ENCODE measurements at places on chromosomes 16 and 17.

DNA sequence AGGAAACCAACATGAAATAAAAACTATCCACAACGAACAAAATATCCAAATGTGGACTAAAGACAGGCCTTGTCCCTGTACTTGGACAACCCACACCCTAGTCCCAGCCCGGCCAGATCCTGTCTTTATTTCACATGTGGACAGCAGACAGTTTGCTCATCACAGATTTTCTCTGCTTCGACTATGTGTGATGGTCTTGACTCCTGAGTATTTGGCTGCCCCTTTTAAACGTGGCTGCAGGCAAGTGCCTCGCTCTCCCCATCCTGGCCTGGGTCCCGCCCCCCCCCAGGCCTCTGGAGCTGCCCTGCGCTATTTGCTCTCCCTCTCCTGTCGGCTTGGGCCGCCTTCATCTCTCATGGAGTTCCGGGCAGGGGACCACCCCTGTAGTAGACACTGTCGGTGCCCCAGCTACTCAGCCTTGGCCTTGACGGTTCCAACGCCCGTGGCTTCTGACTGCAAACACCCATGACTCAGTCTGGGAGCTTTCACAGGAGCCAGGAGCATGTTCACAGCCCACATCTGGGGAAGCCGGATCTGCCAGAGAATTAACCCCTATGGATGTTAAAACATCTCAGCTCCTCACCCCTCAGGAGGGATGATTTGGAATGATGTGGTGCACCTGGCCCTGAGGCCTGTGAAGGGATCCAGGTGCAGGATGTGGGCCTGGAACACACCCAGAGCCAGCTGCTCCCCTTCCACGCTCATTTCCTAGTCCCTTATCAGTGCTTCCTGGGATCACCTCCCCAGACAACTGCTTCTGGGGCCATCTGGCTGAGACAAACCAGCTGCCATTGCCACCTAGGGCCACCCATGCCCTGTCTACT lies 229.7 kb upstream of the RPL38 start:
- DNase-seq, result no peak

DNA sequence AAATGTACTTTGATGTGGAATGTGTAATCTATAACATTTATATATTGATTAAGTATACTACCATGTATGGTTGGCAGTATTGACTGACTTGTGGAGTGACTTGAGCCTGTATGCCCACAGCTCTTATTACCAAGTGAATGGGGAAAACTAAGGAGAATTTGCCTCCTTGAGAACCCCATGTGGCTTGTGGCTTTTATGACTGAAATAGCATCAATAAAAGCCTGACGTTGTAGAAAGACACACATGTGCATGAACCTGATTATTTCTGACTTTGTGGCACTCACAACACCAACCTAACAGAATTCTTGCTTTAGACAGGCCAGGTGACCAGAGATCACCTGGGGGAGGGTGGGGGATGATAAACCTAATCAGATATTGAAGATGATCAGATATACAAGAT lies 2.1 kb upstream of the LRRC75A start:
- no peak for DNase-seq

- no peak for DNase-seq
Measured at GRCh38 chr16:3854750-3855541, 25.6 kb downstream of the CREBBP start.

GRCh38 chr16:72921106-72921505 lies 126.8 kb downstream of the ZFHX3 start:
- no peak for DNase-seq

GRCh38 chr16:89475144-89475543 lies 15.2 kb downstream of the ANKRD11 start:
- no peak for DNase-seq

- no peak for DNase-seq
Measured at GRCh38 chr17:1724869-1725641, 551 bp downstream of the WDR81 start.

DNA sequence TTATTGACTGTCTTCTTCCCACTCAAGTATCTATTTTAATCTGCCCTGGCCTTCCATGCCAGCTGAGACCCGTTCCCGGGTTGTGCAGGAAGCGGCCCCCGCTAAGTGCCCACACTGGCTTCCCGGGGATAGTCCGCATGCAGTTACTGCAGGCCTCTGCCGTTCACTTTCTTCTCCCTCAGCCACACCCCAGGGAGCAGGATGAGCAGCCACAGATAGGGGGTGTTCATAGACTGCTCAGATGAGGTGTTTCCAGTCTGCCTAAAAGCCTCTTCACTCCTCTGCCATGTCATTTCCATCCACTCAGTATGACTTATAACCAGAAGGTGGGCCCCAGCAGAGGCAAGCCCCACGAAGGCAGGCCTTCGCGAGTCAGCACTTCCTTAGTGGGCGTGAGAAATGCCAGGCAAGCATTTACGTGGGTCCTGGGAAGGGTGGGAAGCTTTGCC lies 7.7 kb downstream of the MED9 start:
- DNase-seq, result no peak

DNA sequence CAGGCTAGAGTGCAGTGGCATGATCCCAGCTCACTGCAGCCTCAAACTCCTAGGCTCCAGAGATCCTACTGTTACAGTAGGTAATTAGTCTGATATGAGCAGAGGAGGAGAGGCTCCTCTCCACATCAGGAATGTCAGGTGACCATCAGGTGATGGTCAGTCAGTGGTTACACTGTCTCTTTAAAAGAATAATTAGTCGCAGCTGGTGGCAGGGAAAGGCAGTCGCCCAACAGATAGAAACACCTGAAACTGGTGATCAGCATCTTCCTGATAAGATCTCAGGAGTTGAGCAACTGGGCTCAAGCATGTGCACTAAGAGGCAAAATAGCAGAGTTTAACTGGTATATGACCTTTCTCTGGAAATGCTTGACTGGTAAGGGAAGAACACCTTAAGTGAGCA lies 21.5 kb upstream of the ABCA5 start:
- DNase-seq, result no peak

GRCh38 chr17:3907483-3908216 lies 8.6 kb downstream of the P2RX1 start:
- DNase-seq, result no peak

GRCh38 chr17:29114141-29114540 lies 66.1 kb downstream of the MYO18A start:
- no peak for DNase-seq

GRCh38 chr16:7315813-7316212 lies 16.8 kb upstream of the RBFOX1 start:
- no peak for DNase-seq

DNA sequence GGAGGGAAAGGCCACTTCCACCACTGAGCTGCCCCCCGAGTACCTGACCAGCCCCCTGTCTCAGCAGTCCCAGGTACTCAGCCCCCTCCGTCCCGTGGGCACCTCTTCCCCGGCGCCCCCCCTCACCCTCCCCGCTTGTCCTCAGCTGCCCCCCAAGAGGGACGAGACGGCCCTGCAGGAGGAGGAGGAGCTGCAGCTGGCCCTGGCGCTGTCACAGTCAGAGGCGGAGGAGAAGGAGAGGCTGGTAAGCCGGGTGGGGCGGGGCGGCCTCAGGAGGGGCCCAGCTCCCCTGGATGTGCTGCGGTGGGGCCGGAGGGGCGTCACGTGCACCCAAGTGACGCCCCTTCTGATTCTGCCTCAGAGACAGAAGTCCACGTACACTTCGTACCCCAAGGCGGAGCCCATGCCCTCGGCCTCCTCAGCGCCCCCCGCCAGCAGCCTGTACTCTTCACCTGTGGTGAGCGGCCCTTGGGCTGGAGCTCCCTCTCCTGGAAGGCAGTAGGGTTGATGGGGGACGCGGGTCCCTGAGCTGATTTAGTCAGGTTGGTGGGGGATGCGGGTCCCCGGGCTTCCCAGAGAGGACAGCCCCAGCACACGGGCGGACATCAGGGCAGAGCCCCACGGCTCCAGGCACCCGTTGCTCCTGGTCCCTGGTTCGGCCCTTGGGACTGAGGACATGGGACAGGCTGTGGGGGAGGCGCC lies 9.5 kb upstream of the MRPL12 start:
- DNase-seq, result no peak

DNA sequence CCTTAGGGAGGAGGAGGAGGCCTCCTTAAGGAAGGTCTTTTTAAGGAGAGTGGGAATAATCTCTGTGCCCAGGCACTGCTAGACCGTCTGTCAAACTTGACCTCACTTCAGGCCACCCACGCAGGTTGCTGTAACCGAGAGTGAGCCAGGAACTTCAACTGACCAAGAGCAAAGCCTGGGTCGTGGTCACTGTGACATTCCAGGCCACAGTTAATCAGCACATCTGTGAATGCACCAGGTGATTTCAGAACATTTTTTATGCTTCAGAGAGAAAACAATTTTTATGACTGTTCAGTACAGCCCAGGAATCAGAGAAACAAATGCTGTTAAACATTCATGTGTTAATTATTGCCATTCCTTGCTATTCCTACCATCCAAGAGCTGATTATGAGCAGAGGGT lies 226.6 kb upstream of the ASIC2 start:
- DNase-seq, result no peak

GRCh38 chr17:31439716-31440115 lies 48.2 kb downstream of the RAB11FIP4 start:
- DNase-seq, result no peak

- no peak for DNase-seq
Measured at GRCh38 chr16:30430428-30430970, 669 bp upstream of the DCTPP1 start.

DNA sequence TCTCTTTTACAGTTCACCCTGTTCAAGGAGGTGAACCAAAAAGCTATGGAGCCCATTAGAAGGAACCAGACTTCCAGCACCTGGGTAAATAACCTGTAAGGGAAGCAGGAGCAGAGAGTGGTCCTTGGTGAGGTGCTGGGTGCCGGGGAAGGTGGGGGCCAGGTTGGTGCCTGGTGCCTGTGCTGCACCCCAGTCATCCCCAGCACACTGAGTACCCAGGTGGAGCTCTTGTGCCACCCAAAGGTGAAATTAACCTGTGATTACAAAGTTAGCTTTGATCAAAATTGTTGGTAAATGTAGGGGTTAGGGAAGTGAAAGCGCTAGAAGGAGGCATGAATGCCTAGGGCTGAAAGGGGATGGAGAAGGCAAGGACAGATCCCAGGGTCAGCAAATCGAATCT lies 58.6 kb downstream of the CDRT4 start:
- no peak for DNase-seq

DNA sequence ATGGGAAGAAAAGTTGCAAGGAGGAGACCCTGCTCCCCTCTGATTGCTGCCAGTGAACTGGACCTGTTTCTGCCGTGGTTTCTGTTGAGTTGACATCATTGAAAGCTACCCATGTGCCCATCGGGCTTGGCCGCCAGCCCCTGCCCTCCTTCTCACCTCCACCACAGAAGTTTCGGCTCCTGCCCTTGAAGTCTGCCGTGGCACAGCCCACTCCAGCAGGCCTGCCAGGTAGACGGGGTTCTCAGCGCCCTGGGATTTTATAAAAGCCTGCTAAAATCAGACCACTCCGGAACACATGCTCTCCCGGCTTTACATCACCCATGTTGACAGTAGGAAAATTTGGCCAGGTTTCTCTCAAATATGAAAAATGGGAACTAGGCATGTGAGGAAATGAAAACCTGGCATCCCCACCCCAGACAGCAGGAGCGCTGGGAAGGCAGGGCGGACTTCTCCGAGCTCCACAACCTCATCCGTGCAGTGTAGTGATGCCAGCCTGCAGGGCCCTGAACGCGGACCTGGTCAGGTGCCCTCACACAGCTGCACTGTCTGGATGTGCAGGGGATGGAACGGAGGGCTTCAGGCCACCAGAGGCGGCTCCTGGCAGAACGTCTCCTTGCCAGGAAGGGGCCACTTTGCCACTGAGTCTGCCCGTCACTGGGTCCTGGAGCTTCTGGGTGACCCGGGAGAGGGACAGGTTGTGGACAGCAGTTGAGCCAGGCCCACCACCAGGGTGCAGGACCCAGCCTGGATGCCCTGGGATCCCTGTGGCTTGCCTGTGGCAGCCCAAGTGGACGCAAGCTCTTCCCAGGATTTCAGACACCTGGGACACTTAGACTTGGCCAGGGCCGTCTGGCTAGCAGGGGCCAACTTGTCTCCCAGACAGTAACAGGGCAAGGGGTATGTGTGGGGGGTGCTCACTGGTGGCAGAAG lies 6.9 kb upstream of the GSE1 start:
- DNase-seq, result no peak

DNA sequence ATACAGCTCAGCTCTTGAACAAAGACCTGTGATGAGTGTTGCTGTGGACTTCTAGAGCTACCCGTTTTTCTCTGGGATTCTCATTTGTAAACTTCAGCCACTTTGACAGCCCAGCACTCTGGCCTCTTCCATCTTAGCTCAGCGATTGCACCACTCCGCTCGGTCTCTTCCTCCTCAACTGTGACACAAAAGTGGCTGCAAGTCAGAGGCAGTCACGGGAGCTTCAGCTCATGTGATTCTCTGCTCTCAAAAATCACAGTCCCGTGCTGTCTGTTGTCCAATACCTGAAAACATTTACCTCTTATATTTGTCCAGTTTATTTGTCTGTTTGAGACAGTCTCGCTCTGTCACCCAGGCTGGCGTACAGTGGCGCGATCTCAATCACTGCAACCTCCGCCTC lies 75.7 kb upstream of the DNAH17 start:
- DNase-seq, result no peak

DNA sequence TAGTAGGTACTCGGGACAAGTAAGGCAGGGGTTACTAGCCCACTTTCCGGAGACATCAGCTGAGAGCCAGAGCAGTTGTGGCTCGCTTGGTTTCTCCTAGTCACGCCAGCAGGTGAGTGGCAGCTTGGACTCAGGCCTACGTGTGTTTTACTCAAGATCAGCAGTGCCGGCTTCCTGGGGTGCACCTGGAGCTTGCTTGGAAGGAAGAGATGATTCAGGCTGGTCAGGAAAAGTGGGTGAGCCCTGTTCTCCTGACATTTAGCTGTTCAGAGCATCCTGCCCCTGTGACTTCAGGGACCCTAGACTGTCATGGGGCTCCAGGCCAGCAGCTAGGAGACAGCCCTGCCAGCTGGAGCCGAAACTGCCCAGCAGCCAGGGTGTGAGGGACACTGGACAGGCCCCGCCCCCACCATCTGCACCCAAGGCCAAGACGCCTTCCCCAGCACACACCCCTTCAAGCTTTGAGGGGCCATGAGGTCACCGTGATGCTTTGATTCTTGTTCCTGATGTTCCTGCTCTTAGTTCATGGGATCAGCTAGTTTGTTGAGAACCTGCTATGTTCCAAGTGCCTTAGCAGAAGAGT lies 238.0 kb upstream of the CIBAR2 start:
- DNase-seq, result no peak

DNA sequence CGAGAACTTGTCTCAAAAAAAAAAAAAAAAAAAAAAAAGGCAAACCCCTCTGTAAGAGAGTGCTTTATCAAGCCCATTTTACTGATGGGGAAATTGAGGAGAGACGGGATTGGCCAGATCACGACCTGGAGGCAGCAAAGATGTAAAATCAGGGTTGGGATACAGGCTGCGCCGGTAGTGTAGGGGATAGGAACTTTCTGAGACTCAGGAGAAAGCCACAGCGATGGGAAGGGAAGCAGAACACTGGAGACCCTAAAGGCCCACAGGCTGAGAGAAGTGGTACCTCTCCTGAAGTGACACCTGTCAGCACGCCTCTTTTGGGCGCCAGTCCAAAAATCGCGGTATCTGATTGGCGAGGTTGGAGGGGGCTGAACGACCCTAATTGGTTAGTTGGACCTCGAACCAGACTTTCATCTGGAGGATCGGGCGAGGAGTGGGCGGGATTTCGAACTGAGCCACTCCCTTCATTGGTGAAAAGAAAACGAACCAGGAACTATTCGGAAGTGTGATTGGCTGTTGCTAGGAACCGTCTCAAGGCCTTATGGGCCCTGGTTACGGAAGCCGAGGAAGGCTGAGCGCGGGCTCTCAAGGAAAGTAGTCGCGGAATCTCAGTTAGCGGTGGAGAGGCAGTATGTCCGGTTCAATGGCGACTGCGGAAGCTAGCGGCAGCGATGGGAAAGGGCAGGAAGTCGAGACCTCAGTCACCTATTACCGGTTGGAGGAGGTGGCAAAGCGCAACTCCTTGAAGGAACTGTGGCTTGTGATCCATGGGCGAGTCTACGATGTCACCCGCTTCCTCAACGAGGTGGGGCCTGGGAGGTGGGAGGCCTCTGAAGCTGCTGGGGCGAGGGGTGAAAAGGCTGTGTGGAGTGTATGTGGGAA lies at the start of gene CYB5B:
Gene CYB5B (plus strand): TSS at position 567 of the 882 bp plus-strand sequence. CDS start 65 bp downstream, at position 632.
- peak; percentile 79 for DNase-seq
